ENCODE measurements at places on chromosomes 11 and 22.

DNA sequence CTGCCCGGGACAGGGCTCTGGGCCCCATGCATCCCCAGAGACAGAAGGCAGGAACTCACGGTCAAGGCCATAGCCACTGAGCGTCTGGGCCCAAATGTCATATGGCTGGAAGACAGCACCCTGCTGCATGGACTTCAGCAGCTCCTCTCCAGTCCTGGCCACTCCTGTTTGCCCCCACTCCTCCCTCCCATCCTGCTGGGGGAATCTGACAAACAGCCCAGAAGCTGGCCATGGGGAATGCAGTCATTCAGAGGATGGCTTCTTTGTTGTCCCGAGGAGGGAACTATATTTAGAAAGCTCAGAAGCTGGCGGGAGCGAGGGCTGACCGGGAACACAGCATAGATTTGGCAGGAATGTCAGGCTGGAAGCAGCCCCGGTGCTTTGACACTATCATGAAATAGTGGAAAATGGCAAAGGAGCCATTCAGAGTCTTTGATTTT, 35.0 kb downstream of the DKK3 start:
- DNase-seq: no peak

GRCh38 chr11:75344761-75345454, 6.6 kb downstream of the ARRB1 start:
- DNase-seq: no peak

GRCh38 chr22:41524809-41525449, 19.3 kb downstream of the POLR3H start:
- no peak for DNase-seq

- DNase-seq: peak; percentile 82
These were observed 165.2 kb upstream of the RAG2 start for GRCh38 chr11:36763187-36763586.

- DNase-seq: no peak
These were observed 870.2 kb downstream of the BRD1 start for GRCh38 chr22:48957311-48957986.

GRCh38 chr11:18748766-18749365, 22.9 kb upstream of the IGSF22 start:
- no peak for DNase-seq

- DNase-seq: no peak
These were observed 2.5 kb downstream of the USP2 start for GRCh38 chr11:119378851-119379465.

GRCh38 chr11:115207166-115207591, 297.0 kb downstream of the CADM1 start:
- DNase-seq: peak; percentile 23

DNA sequence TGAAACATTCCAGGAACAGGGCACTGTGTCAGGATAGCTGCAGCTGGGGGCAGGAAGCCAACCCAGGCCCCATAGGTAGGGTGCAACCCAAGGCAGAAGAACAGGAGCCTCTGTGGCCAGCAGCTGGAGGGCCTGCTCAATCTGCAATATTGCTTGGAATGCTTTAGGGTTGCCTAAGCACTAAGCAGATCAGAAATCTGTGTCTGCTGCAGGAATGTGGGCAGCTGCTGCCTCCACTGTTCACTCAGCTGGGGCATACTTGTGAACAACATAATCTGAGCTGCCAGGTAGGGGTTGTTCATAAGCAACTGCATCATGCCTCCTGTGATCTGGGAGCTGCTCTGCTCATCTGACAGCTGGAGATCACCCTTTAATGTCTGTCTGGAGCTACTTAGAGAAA, 1.7 kb downstream of the UBQLNL start:
- DNase-seq: no peak

GRCh38 chr11:12902791-12903486, 106.2 kb upstream of the RASSF10 start:
- no peak for DNase-seq

GRCh38 chr11:5004424-5005274, 10.0 kb downstream of the OR51L1 start:
- peak; percentile 34 for DNase-seq

Data from SK-N-DZ (cell line).